Aorta (tissue), 5 donors: ENCODE measurements at places on chromosomes 2 and 18.
A peak's percentile ranks its signal among the peaks of the same experiment; 100 is the strongest.

- DNase-seq: no peak
These were observed 17.1 kb downstream of the PRKD3 start for GRCh38 chr2:37307500-37307899.

GRCh38 chr2:29196792-29197788, 81.9 kb downstream of the CLIP4 start:
- DNase-seq: peak; percentile 70

- DNase-seq: no peak
These were observed 90.4 kb upstream of the HAAO start for GRCh38 chr2:42882756-42883155.

- DNase-seq: no peak
These were observed 7.7 kb downstream of the LPIN1 start for GRCh38 chr2:11753886-11754699.

DNA sequence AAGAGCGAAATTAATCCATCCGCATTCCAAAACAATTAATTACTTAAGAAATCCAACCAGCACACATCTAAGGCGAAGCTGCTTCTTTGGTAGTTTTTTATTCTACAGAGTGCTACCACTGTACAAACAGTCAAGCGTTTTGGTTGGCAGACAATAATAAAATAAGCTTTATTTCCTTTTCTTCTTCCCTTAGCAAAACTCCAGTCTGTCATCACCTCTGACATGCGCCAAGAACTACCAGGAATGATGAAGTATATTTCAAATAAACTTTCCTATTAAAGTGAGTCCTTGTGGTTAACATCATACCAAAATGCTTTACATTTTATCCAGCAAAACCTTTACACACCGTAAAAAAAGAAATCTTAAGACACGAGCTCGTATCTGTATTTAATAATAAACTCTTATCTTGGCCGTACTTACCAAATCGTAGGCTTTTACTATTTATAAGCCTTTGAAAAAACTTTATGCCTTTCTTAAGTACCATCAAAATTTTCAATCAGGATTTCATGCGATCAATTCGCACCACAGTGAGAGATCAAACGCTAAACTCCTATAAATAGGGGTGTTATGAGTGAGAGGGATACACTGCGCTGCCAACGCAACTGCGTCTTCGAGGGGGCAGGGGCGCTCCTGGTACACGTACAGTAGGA, 1.3 kb downstream of the ATL2 start:
- no peak for DNase-seq

GRCh38 chr2:228039752-228040534, 141.5 kb downstream of the SPHKAP start:
- no peak for DNase-seq

DNA sequence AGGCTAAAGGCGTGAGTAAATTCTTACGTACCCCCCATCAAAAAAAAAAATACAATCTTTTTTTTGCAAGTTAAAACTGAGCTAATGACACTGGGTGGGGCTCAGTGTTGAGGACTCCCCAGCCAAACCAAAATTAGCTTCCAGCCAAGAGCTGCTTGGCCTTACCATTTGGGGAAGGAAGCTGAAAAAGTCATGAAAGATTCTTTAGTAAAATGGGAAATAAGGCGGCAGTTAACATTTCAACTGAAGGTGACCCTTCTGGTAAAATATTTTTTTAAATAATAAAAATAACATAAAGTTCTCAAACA, 16.4 kb downstream of the SMAD7 start:
- no peak for DNase-seq

- DNase-seq: no peak
These were observed 214.2 kb downstream of the ATAD2B start for GRCh38 chr2:23712756-23713151.

DNA sequence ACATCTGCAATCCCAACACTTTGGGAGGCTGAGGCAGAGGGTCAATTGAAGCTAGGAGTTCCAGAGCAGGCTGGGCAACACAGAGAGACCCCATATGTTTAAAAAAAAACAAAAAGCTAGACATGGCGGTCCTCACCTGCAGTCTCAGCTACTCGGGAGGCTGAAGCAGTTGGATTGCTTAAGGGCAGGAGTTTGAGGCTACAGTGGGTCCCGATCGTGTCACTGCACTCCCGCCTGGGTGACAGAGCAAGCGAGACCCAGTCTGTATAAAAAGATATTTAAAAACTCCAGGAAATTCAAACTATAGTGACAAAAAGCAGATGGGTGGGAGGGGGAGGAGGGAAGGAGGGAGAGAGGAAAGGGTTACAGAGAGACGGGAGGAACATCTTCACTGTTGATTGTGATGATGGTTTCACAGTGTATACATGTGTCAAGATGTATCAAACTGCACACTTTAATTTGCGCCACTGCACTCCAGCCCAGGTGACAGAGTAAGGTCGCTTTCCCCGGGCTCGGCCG, 942 bp upstream of the ZNF236 start:
- no peak for DNase-seq

- no peak for DNase-seq
These were observed 70.7 kb downstream of the CDC42EP3 start for GRCh38 chr2:37600735-37601134.

DNA sequence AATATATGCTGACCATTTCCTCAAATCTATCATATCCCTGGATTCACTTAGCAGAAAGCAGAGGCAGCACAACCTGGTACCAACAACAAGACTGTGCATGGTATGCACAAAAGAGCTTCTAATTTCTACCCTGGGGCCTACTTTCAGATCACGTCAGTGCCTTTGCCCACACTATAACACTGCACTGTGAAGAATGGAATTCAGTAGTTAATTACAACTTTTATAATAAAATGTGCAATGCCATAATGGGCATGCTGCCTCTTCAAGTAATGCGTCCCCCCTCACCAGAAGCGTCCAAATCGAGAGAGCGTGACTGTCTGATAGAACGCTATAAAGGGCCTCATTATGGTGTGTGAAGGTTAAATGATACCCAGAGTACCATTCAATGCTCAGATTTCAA, 328.1 kb upstream of the PKDCC start:
- no peak for DNase-seq

GRCh38 chr18:65721619-65722018, 29.2 kb upstream of the CDH7 start:
- no peak for DNase-seq

- no peak for DNase-seq
These were observed 202.6 kb upstream of the ARL4C start for GRCh38 chr2:234699456-234699855.

- no peak for DNase-seq
These were observed 24.0 kb upstream of the SLC35F5 start for GRCh38 chr2:113780472-113780871.

DNA sequence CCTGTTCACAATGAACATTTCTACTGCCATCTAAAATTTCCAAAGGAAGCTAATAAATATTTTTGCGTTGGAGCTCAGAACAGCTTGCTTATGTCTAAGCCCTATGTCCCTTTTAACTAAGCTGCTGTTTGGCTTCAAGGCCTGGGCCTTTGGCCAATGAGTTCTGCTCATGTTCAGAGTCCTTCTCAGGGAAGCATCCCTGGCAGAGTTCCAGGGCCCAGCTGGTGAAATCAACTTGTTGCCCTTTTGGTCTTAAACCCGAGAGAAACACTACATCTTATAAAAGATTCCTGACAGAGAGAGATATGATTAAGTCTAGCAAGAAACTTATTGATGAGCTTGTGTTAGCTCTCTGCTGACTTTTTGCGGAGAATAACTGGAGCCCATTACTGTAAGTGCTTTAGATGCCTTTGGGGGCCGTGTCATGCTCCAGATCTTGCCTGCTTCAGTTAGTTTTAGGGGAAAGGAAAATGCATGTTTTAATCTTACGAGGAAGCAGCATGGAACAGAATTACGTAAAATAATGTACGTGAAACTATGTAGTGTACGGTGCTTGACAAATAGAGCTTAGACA, 102.5 kb upstream of the NOSTRIN start:
- peak; percentile 63 for DNase-seq

GRCh38 chr18:32698153-32698552, 74.7 kb downstream of the KLHL14 start:
- DNase-seq: no peak

DNA sequence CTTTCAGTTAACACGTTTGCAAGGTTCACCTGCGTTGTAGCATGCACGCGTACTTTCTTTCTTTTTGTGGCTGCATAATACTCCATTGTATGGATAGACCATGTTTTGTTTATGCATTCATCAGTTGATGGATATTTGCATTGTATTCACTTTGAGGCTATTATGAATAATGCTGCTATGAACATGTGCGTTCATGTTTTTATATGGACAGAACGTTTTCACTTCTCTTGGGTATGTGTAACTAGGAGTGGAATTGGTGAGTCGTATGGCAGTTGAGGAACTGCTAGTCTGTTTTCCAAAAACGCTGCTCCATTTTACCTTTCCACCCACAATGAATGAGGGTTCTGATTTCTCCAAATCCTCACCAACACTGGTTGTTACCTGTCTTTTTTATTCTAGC, 244.3 kb downstream of the GLI2 start:
- DNase-seq: no peak

DNA sequence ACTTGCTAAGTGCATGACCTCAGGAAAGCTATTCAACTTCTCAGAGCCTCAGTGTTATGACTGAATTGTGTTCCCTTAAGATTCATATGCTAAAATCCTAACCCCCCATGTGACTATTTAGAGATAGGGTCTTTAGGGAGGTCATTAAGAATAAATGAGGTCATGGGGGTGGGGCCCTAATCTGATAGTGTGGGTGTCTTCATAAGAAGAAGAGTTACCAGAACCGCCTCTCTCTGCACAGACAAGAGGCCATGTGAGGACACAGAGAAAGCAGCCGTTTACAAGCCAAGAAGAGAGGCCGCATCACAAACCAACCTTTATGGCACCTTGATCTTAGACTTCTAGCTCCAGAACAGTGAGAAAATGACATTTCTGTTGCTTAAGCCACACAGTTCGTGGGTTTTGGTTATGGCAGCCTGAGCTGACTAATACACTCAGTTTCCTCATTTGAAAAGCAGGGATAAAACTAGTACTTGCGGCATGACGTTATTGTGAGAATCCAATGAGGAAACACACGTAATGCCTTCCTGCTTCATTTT, 9.9 kb downstream of the SH2D6 start:
- no peak for DNase-seq

GRCh38 chr18:49892148-49892924, 79.0 kb upstream of the ACAA2 start:
- DNase-seq: no peak

- DNase-seq: no peak
These were observed 8.5 kb upstream of the CELF4 start for GRCh38 chr18:37574113-37574512.

GRCh38 chr18:47253101-47253654, 1.7 kb upstream of the SKOR2 start:
- DNase-seq: no peak
